ENCODE measurements at places on chromosomes 2 and 18. TPM values are rescaled to one million over a fixed set of nuclear protein-coding genes. Genes with fewer than 3 reads are reported as not detected.

DNA sequence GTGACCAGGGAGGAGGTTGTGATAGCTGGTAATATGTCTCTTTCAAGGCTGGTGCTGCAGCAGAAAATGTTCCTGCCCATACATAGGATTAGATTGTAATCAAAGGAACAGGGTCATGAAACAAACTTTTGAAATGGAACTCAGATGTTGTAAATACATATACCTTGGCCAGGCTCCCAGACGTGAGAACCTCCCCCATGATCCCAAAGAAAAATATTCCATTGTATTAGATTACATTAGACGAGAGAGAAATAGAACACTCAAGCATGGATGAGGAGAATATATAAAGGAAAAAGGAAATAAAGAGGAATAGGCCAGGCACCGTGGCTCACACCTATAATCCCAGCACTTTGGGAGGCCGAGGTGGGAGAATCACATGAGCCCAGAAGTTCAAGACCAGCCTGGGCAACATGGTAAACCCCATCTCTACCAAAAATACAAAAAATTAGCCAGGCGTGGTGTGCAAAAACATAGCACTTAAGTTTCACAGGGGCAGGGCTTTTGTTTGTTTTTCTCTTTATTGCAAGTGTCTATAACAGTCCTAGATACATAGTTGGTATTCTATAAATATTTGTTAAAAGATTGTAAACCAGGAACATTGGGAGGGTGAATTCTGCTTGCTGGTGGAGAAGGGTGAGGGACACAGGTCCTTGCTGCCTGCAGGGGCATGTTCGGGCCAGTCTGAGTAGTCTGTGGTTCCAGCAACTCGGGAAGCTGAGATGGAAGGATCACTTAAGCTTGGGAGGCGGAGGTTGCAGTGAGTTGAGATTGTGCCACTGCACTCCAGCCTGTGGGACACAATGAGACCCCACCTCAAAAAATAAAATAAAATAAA, 52.8 kb downstream of the RPL37A start:
- no peak for DNase-seq

- no peak for DNase-seq
Observed at GRCh38 chr18:55246278-55246677, 287.0 kb upstream of the CCDC68 start.

Gene VSNL1
- 2.1 TPM for total RNA-seq

DNA sequence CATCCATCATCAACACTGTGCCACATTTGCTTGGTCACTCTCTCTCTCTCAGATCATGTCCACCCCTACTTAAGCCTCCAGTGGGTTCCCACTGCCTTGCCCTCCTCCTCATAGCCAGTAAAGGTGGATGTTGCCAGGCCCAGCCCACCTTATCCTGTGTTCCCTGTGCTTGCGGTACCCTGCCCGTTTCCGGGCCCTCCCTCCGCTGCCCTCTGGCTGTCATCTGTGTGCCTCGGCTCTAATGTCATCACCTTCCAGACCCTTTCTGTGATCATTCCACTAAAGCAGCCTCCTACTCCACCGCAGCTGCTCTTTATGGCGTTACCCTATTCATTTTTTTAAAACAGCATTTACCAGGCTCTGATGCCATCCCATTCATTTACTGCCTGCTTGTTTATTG, 305.7 kb upstream of the SKOR2 start:
- DNase-seq: no peak

DNA sequence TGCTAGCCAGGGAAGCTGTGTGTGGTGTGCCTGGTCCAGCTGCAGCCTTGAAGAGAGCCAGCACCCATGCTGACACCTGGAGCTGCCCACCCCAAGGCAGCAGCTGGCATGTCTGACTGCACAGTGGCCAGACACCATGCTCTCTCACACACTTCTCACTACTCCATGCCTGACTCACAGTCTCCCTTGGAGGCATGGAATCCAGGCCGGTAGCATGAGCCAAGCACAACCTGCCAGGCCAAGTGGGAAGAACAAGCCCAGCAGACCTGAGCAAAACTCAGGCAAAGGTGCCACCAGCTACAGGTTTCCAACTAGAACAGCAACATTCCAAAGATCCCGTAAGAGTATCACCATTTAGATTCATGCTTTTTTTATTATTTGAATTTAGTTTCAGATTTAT, 625.3 kb upstream of the LRRTM4 start:
- no peak for DNase-seq

Gene CPO
- 0.28 TPM for total RNA-seq

- DNase-seq: no peak
Observed at GRCh38 chr2:117967977-117968718, 45.7 kb downstream of the CCDC93 start.

DNA sequence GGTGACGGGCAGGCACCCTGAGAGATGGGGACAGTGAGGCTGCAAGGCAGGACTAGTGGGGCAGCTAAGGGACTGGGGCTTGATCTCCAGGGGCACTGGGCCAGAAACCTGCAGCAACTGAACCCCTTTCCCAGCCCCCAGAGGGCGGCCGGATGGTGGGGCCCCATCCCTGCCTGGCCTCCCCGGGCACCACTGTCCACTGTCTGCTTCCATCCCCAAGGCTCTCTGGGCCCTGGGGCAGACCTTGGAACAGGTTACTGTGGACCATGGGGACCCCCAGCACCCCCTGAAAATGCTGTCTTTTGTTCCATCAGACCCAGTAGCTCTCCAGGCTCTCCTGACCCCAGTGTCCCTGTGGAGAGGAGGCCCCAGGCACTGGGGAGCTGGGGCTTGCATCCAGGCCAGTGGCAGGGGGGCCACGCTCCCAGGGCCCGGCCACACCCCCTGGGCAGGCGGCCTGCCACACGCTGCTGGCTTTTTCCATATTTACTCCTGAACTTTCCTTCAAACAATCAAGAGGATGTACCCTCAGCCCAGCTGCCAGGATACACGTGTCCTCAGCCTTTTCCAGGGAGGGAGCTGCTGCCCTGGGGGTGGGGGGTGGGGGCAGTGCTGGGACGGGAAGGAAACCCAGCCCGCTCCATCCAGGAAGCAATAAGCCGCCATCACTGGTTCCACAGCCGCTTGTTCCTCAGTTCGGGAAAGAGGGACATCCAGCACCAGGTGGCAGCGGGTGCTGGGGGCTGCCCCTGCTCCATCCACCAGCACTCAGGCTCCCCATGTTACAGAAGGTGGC, 102.3 kb upstream of the ODC1 start:
- no peak for DNase-seq

- no peak for DNase-seq
Observed at GRCh38 chr2:43319541-43319940, 93.1 kb upstream of the ZFP36L2 start.

DNA sequence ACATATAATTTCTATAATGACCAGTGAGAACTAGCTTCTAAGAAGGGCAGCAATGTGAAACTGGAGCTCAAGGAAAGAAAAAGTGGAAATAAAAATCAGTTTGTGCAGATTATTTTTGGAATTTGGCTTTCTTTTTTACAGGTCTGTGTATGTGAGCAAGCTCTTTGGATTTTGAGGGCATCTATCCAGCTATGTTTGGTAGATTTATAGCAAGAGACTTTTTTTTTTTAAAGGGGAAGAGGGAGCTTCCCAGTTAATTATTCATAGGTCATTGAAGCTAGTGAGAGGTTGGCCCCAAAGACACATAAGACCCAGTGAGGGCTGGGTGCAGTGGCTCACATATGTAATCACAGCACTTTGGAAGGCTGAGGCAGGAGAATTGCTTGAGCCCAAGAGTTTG, 24.0 kb upstream of the COLEC12 start:
- DNase-seq: no peak

DNA sequence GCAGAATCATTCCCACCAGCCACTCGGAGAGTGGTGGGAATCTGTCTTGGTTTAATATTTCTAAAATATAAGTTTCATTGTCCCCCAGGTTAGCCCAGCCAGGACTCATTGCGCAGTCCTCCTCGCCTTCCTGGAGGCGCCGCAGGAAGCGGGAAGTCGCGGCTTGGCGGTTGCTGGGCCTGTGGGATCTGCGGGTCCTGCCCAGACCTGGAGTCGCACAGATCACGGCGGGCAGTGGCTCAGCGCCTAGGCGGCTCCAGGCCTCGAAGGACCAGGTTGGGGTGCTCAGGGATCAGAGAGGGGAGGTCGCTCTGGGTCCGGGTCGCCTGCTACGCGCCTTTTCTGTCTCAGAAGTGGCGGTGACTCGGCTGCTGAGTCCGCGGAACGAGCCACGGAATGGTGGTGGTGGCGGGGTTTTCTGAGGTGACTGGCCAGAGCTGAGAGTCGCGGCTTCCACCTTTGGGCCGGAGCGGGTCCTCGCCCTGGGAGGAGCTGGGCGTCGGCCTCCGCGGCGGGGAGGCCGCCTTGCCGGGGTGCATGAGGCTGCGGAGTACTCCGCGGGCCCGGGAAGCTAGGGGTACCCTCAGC, 2.6 kb downstream of the HOXD3 start:
- no peak for DNase-seq

Gene CTNNA2
- 0.36 TPM for total RNA-seq

Gene GRB14
- total RNA-seq: 10.0 TPM

Gene OSBPL6
- total RNA-seq: 0.60 TPM

DNA sequence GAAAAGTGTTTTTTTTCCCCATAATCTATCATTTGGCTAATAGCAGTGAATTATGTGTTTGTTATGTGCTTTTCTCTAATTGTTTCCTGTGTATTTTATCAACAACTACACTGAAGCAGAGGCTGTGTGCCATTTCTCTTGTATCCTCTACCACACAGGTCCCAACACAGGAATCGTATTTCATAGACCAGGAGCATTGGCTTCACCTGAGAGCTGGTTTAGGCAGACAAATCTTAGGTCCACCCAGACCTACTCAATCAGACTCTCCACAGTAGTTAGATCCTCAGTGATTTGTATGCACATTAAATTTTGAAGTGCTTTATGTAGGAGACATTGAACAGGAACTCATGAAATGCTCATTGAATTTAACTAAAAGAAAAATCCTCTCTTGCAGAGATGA, 109.2 kb downstream of the FSHR start:
- DNase-seq: no peak

Gene ZNF638
- 150 TPM for total RNA-seq

DNA sequence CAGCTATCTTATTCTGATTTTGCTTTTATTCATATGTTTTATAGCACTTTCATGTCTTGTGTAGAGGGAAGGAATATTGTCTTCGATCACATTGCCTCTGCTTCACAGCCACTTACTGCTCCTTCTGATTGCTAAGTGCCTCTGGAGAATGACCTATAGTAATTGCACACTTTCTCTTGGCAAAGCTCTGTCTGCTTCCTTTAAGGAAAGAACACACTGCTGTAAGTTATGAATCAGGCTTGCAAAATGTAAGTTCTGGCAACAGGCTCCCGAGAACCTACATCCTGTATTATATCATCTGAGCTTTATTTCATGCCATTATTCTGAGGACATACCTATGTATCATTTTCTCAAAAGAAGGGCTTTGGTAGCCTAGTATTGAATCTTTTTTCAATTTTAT, 170.7 kb downstream of the ZNF804A start:
- DNase-seq: no peak

- no peak for DNase-seq
Observed at GRCh38 chr2:118710481-118710880, 137.0 kb downstream of the EN1 start.

GRCh38 chr2:21013043-21013816, 30.6 kb downstream of the APOB start:
- DNase-seq: no peak

Gene ACKR3
- total RNA-seq: 7.9 TPM

DNA sequence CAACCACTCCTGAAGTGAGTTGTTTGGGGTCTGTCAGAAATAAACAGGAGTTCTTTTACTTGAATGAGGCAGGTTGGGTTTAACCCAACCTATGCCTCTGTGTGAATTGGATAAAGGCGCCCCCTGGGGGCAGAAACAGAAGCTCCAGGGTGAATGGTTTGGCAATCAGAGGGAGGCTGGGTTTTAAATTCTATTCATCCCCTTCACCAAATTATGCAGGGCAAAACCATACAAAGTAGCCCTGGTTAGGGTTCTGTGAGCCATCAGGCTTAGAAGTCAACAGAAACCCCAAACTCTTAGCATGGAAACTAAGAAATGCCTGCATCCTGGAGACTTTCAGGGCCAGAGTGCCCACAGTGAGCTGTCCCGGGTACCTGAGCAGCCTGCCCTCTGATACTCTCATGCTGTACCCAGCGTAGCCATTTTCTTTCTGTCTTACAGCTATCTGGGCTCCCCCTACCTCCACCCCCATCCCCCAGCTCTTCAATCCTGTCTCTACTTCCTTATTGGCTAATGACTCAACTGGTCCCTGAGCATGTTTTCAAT, 241.5 kb downstream of the ICOS start:
- DNase-seq: no peak

GRCh38 chr2:142037066-142037465, 93.8 kb downstream of the LRP1B start:
- no peak for DNase-seq

DNA sequence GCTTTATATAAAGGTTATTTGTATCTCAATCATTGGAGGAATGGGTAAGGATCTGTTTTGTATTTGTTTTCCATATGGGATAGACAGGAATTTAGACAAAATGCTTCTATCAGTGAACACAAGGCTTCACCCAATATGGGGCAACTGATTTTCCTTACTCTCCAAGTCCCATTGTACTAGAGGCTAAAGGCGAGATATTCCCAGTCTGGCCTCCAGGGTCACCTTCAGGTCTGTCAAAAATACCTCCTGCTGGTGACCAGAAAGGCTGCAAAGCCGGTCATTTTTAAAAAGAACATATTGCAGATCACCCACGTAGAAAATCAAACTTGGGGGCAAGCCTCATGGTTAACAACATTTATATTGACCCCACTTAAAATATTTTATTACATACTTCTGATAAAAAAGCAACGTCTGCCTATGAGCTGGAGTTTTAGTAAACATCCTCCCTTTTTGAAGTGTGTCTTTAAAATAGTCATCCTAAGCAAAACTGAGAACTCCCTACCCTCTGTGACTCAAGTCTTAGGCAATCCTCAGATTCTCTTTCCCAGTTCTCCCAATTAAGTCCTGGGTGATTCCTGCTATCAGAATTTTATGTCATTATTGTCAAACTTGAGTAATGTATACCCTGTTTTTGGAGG, 276.6 kb downstream of the MREG start:
- DNase-seq: no peak

- no peak for DNase-seq
Observed at GRCh38 chr2:157363612-157364101, 38.0 kb upstream of the ERMN start.

Gene ABCB11
- total RNA-seq: not detected

- DNase-seq: no peak
Observed at GRCh38 chr2:162490761-162491470, 147.0 kb downstream of the GCA start.

DNA sequence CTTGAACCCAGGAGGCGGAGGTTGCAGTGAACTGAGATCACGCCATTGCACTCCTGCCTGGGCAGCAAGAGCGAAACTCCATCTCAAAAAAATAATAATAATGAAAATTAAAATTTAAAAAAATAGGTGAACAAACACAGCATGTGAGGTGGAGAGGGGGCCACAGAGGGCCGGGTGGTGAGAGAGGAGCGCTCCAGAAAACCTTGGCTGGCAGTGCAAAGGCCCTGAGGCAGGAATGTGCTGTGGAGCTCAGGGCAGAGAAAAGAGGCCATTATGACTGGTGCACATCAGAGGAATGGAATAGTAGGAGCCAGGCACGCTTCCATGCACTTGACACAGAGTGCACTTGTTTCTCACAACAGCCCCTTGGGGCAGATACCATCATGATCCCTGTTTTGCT, 21.6 kb upstream of the SCLY start:
- DNase-seq: no peak
